ENCODE measurements at places on chromosomes 3 and 15.

GRCh38 chr15:42080186-42080918, 14.0 kb downstream of the PLA2G4D start:
- DNase-seq, result no peak

DNA sequence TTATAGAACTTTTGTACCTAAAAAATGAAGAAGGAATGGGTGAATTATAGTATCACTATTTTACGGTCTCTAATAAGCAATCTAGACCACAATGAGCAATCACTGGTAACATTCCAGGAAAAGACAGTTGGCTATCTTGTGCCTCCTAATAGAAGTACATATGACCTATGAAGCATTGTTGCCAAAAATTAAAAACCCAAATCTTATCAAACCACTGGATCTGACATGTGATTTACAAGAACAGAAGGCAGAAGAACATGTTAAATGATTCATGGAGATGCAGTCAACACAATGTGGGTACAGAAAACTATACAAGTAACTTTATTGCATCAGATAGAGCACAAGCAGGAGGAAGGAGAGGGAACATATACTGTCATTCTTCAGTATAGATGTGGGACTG, 14.5 kb upstream of the HYKK start:
- no peak for DNase-seq

GRCh38 chr3:38210141-38210757, 44.9 kb downstream of the OXSR1 start:
- DNase-seq, result no peak

GRCh38 chr3:197298945-197299854, 788 bp upstream of the DLG1 start:
- DNase-seq, result no peak

DNA sequence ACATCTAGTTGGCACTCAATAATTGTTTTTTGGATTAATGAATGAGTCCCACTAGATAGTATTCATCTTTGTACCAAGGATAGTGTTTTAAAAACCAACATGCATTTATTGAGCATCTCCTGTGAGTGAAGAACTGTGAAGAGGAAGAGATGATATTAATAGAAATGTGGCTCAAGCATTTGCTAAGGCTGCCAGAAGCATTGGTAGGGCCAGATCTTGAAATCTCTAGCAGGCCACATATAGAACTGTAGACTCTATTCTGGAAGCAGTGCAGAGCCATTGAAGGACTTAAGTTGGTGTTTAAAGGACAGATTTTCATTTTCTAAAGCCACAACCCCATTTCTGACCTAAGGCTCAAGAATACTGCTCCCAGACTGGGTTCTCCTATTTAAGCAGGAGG, 99.0 kb downstream of the NEK11 start:
- no peak for DNase-seq

DNA sequence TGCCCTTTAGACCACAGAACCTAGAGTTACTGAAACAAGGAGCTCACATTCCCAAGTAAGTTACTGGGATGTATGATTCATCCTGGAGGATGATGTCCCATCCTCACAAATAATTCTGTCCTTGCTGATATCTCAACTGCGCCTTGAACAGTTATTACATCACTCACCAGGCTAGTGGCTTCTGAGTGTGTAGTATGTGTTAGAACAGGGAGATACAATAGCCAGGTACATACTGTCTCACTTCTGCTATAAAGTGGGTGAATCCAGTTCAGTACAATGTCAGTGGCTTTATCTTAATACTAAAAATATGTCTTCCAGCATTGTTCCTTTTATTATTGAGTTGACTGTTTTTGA, 483.2 kb upstream of the FRG2C start:
- DNase-seq, result no peak

GRCh38 chr3:88188436-88188835, 38.7 kb downstream of the C3orf38 start:
- no peak for DNase-seq
